ENCODE measurements at places on chromosomes 13 and 19.

GRCh38 chr13:80408270-80408669, 67.3 kb upstream of the SPRY2 start:
- DNase-seq = no peak

- DNase-seq = no peak
These were observed 54.0 kb upstream of the MYO16 start for GRCh38 chr13:108575430-108575829.

- DNase-seq = no peak
These were observed 558.2 kb downstream of the SLITRK6 start for GRCh38 chr13:85241060-85241459.

DNA sequence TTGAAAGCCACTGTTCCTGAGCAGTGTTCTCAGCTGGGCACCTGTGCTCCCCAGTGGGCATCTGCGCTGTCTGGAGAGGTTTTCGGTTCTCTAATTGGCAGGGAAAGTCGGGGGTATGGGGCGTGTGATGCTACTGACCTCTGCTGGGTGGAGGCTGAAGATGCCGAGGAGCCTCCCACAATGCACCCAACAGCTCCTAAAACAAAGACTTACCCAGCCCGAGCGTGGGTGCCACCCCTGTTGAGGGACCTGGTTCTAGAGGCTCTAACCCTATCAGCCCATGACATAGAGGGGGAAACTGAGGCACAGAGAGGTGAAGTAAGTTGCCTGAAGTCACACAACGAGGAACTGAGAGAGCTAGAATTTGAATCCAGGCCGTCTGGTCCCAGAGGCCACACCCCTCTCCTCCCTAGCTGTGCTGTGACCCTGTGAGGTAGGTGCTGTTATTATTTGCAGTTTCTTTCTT, 2.3 kb downstream of the SPACA4 start:
- DNase-seq = peak; percentile 83

DNA sequence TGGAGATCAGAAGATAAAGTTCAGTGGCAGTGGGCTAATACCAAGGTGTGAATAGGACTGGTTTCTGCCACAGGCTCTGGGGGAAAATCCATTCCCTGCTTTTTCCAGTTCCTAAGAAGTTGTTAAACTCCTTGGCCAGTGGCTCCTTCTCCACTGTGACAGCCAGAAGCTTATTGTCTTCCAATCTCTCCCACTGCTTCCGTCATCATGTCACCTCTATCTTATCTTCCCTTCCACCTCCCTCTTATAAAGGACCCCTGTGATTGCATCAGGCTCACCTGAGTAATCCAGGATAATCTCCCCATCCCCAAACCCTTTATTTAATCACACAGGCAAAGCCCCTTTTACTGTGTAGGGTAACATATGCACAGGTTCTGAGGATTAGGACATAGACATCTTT, 431.2 kb upstream of the SLC10A2 start:
- no peak for DNase-seq

DNA sequence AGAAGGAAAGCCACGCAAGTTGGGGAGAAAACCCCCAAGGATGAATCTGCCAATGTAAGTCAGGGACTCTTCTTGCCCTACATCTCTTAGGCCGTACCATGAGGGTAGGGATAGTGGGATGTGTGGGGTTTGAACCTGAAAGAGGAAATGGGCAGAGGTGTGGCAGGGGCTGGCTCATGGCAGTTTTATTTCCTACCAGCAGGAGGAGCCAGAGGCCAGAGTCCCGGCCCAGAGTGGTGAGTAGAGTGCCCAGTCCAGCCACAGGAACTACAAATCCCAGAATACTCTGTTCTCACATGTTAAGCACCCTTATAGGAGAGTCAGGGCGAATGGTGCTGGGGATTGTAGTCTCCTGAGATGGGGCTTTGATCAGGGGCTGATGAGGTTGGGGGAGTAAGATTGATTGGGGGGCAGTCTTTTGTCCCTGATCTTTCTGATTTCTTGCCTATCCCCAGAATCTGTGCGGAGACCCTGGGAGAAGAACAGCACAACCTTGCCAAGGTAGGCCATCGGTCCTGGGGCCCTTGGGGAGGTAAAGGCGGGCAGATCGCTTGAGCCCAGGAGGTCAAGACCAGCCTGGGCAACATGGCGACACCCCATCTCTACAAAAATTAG, 16.5 kb downstream of the VASP start:
- peak; percentile 96 for DNase-seq

- peak; percentile 76 for DNase-seq
These were observed 140.0 kb downstream of the MYO16 start for GRCh38 chr13:108769213-108770070.

- DNase-seq = no peak
These were observed 8.0 kb downstream of the ZNF671 start for GRCh38 chr19:57719424-57719823.

DNA sequence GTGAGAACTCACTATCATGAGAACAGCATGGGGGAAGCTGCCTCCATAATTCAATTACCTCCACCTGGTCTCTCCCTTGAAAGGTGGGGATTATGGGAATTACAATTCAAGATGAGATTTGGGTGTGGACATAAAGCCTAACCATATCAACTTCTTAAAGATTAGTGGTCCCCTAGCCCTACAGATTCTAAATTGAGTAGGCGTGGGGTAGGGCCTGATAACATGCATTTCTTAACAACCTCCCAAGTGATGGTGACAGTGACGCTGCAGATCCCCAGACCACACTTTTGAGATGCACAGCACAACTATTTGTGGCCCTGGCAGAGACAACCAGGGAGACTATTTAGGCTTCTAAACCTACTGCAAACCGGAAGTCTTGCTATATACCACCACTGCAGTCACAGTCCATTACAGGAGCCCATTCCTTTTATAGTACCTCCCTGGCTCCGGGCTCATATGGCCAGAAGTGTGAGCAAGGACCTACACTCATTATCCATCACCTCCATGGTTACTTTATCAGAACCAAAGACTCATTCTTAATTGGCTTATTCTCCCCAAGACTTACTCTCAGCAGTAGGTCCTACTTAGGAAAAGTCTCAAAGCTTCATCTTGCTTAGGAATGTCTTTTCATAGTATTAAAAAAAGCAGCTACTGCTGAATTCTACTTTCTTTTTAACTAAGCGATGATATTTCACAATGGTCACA, 2.1 kb upstream of the DPY19L3 start:
- DNase-seq = no peak

GRCh38 chr19:3801412-3802096, 15.4 kb upstream of the MATK start:
- DNase-seq = no peak

GRCh38 chr19:51468545-51468920, 9.8 kb upstream of the CEACAM18 start:
- no peak for DNase-seq

GRCh38 chr19:18677156-18677555, 6.3 kb upstream of the CRTC1 start:
- DNase-seq = no peak

DNA sequence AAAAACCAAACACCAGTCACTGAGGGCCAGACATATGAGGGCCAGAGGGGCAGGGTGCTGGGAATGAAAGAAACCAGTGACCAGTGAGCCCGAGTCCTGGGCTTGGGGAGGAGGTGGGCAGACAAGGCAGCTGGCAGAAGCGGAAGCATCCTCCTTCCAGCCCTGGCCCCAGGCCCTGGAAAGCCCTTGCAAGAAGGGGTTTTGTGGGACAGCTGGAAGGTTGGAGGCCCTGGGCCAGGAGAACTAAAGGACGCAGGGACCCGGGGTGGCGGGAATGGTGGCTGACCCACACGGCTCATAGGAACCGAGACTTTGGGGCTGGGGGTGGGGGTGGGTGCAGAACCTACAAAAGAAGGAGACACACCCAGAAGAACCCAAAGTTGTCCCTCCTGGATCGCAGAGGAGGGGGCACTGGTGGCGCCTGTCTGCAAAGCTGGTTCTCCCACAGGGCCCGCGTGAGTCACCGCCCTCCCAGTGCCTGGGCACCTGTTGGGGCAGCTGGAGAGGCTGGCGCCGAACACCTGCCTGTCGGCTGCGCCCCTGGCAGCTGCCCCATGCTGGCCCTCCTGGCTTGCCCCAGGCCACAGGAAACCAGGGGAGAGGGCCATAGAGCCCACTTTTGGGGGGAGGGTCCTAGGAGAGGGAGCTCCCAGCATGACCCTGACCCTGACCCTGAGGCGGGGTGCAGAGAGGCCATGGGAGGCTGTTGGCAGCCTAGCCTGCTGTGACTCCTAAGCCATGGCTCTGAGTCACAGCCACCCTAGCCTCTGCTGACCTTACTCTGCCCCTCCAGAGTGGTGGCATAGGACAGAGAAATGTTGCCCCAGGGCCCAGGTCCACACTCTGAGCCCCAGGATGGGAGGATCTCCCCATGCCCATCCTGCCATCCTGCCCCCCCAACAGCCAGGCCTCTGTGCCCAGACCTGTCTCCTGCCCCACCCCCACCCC, 802 bp downstream of the DMPK start:
- DNase-seq = no peak

DNA sequence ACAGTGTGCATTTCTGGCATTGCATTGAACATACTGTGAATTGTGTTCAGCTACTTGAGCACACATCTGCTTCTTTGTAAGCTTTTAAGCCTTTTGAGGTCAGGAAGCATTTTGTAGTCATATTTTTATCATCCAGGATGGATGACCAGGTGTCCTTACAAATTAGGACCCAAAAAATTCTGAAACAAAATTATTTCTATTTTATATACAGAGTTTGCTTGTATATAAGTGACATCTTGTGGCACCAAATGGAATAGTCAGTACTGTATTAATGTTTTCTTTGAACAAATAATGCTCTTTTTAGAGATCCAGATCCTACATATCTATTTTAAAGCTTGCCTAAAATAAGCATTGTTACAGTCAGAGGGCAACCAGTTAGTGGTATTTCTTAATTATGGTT, 9.5 kb upstream of the SUPT20H start:
- peak; percentile 8 for DNase-seq

GRCh38 chr19:38848299-38849146, 1.3 kb downstream of the HNRNPL start:
- no peak for DNase-seq

DNA sequence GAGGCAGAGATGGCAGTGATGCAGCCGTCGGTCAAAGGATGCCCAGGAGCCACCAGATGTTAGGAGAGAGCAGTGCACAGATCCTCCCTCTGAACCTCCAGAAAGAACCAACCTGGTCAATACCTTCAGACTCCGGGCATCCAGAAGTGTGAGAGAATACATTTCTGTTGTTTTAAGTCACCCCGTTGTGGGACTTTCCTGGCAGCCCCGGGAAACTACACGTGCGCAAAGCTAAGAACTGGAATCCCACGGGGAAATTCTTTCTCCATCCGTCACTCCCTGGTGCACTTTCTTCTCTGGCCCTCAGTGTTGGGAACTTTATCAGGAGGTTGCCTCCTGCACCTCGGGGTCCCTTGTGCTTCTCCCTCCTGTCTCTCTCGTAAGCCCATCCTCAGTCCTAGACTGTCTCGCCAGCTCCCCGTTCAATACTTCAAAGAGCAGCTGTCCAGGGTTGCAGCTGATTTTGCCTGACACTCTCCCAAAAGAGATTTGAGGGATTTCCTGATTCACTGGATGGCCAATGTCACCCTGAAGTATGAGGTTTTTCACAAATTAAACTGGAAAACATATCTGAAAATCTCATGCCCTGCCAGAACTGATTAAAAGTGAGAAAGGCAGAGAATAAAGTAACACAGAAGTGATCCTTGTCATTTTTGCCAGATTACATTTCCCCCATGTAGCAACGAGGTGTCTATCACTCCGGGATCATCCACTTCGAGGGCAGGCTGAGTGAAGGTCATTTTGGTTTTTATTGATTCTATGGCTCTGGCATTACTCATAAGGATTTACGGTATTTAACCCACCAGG, 136.8 kb downstream of the DCT start:
- no peak for DNase-seq

DNA sequence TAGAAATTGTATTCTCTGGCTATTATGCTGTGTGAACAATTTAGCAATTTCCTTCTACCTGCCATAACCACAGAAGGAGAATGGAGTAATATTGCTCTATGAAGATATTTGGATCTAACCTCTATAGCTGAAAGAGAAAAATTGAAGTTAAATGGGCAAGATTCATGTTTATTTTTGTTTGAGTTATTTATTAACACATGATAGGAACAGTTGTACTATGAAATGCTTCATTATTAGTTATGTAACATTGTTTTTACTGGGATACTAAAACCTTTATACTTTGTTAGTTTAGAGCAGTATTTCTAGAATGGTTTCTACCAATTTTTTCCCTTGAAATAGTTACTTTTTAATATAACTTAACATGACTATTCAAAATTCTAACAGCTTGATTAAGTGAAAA, 27.3 kb upstream of the VWA8 start:
- no peak for DNase-seq

DNA sequence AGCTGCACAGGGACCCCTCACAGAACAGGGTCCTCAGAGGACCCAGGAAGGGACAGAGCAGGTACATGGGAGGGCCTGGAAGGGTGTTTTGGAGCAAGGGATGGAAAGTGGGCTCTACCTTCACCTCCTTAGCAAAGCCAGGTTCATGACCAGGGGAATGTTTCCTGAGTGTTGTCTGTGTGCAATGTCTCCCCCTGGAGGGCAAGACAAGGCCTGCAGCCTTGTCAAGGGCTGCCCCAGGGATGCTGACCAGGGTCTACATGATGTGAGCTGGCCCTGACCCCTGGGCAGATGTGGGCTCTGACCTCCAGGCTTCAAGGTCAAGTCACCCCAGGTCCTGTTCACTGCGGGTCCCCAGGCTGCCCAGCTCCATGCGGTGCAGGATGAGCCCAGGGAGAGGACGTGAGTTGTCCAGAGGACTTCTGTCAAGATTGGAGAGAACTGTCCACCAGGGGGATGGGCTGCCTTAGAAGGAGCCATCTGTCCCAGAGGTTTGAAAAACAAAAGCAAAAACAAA, 1.0 kb upstream of the CEACAM1 start:
- peak; percentile 49 for DNase-seq

DNA sequence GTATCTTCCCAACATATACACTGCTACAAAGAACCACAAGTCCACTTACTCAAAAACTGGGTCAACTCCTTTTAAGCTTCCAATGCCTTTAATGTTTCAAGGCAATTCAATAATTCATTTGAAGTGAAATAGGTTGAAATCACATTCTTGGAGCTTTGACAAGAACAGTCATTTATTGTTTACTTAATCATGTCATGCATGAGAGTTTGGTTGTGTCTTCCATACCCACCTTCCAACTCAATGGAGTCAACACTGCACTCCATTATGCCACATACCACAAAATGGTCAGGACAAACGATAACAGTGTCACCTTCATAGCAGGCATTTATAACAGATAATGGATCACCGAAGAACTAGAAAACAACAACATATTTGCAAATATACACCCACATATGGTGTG, 506.3 kb downstream of the UQCRFS1 start:
- DNase-seq = no peak

DNA sequence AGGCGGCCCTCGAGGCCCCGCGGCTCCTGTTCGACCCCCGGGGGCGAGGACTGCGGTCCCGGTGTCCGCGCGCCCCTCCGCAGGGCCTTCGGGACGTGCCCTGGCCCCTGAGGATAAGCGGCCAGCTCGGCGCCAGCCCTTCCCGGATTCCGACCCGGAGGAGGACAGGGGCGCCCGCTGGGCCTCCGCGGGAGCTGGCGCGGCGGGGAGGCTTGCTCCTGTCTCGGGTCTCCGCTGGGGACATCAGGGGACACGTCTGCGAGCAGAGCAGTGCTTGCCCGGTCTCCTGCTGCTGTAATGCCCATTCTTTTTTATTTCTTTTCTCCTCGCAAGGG, 829 bp downstream of the B3GLCT start:
- peak; percentile 53 for DNase-seq

All from KBM-7 (cell line).